Heart right ventricle (tissue), 16 donors: ENCODE measurements at places on chromosomes 3 and 15. TPM values are rescaled to one million over a fixed set of nuclear protein-coding genes. Genes with fewer than 3 reads are reported as not detected.

ADIPOQ gene
- 17.2 TPM for polyA plus RNA-seq

FGD5 gene
- polyA plus RNA-seq, result 11.0 TPM

ADGRG7 gene
- polyA plus RNA-seq, result not detected

MYL3 gene
- 7,541 TPM for polyA plus RNA-seq

SQOR gene
- 10.3 TPM for polyA plus RNA-seq

STOML1 gene
- polyA plus RNA-seq, result 35.0 TPM

MORC1 gene
- not detected for polyA plus RNA-seq

NANOGP8 gene
- polyA plus RNA-seq, result not detected
